Right lung (tissue), 10 donors: ENCODE measurements at places on chromosomes 11 and 22.

DNA sequence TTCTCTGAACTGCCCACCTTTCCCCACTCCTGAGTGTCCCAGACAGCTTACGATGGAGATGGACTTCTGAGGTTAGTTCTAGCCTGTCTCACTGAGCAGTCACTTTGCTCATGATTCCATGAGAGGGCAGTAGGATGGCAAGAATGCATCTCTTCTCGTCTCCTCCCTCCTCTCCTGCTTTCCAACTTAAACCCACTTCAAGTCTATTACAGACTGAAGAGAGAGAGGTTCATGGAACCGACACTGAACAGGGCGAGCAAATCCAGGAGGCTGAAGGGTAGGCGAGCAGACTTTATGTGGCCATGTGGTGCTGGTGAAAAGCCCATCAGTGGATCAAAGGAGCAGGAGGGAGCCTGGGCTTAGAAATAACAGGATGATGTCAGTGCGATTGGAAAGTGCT is 38.6 kb downstream of the CEP164 start:
- DNase-seq, result no peak

DNA sequence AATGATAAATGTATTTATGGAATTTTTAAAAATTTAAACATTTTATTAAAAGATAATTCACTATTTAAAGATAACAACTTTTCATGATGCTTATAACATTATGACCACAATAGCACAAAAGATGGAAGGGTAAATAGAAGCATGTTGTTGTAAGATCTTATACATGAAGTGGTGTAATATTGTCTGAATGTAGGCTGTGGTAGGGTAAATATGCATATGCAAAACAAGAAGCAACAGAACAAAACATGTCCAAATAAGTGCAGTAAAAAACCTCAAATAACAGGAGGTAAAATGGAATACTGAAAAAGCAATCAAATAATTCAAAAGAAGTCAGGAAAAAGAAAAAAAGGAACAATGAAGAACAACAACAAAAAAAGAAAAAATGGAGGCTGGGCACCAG is 56.0 kb downstream of the ADM start:
- DNase-seq, result no peak

GRCh38 chr22:38564669-38565068 is 5.3 kb downstream of the DMC1 start:
- no peak for DNase-seq

GRCh38 chr11:33063326-33063881 is 24.0 kb downstream of the TCP11L1 start:
- DNase-seq, result no peak

DNA sequence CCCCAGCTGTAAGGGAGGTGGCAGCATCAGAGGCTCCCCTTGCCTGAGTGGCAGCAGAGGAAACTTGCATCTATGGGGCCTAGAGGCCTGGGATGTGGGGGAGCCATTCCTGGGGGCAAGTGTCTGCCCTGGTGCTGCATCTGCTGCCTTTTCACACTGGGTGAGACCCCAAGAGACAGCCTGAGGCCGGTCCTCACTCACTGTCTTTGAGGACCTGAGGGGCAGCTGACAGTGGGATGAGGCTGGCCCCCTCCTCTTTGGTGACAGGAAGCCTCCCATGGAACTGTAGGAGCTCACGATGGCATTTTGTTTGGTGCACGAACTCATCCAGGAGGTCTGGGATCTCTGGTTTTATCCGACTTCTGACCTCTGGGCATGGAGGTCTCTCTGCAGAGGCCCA is 82.2 kb upstream of the PRODH start:
- no peak for DNase-seq
